ENCODE measurements at places on chromosomes 4 and X.

GRCh38 chr4:100510551-100510950 lies 7.3 kb downstream of the EMCN start:
- DNase-seq = no peak

- no peak for DNase-seq
Observed at GRCh38 chr4:110184140-110184790, 14.2 kb downstream of the ELOVL6 start.

DNA sequence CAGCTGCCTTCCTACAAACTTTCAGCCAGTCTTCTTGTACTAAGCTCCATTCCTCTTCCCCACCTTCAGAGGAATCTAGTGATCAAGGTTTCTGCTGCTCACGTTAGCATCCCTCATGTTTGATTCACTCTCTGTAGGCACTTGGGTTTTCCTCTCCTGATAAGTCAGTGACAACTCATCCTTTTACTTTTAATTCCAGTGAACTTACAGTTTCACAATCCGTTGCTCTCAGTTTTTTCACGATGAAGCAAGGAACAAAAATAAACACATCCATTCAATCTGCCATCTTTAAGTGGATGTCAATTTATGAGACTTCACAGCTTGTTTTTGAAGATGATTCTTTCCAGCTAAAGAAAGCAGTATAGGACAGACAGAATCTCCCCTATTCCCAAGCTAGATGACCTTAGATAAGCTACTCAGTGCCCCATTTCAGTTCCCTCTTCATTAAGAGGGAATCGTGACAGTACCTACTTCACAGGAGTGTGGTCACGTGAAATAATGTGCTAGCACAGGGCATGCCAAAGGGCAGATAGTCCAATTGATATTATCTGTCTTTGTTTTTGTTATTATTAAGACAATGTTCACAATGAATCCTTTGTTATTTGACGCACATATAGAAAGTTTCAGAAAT lies 234.3 kb downstream of the PALLD start:
- DNase-seq = no peak

DNA sequence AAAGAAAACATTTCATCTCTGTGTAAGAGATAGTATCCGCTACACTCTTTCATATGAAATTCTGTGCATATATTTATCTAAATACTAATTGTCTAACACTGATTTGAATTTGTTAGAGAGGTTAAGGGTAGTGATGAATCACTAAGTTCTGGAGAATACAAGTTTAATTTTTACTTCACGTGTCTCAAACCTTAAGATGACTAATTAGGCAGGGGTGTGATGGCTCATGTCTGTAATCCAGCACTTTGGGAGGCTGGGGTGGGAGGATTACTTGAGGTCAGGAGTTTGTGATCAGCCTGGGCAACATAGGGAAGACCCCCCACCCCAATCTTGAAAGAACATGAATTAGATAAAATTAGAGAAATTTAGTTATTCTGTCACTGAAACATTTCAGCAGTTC lies 2241.9 kb downstream of the PCDH7 start:
- no peak for DNase-seq

GRCh38 chrX:104288961-104289360 lies 34.2 kb upstream of the ESX1 start:
- no peak for DNase-seq

DNA sequence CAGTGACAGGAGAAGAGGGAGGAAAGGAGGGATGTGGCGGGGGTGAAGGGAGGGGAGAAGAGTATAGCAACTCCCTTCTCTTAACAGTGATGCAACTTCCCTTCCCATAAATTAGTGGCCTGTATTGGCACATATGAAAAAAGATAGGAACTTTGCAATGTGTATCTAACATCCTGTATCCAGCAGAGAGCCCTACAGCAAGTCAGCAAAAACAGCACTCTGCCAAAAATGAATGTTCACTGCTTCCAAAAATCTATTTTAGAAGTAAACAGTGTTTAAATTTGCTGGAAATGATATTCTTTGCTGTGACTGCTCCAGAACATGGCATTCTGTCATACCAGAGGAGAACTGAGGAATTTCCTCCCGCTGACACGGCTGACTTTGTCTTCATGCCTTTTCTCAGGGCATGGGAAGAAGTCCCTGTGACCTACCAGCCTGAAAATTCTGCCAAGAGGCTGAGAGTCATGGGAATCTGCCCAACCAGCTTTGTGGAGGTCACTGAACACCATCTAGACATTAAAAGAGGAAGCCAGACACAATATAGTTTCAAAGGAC lies 343.4 kb upstream of the RASGEF1B start:
- DNase-seq = no peak

Data from GM12891 (cell line).